DMS 273 treated with DMSO at 0.1 percent for 48 hours (cell line): ENCODE measurements at places on chromosomes 16 and 17.

DNA sequence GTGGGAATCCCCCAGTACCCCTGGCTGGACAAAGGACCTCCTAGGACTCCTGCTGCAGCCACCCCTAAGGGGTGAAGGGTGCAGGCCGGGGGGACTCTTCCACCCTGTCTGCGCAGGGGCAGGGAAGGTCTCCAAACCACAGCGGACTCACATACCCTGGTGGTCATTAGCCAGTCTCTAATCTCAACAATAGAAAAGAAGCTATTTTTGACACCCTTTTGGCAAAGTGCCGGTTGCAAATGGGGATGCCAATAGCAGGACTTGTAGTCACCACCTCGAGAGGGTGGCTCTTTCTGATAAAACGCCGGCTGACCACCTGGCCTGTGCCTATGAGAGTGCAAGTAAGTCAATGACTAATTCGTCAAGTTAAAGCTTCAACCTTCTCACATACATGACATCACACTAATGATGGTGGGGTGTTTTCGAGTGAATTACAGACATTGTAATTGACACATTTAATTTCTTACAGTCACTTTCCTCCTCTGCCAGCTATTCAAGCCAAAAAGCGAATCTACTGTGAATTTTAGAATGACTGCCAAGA lies 23.1 kb upstream of the DNAH17 start:
- no peak for DNase-seq

GRCh38 chr16:29876594-29877249 lies 13.7 kb upstream of the CDIPT start:
- no peak for DNase-seq

DNA sequence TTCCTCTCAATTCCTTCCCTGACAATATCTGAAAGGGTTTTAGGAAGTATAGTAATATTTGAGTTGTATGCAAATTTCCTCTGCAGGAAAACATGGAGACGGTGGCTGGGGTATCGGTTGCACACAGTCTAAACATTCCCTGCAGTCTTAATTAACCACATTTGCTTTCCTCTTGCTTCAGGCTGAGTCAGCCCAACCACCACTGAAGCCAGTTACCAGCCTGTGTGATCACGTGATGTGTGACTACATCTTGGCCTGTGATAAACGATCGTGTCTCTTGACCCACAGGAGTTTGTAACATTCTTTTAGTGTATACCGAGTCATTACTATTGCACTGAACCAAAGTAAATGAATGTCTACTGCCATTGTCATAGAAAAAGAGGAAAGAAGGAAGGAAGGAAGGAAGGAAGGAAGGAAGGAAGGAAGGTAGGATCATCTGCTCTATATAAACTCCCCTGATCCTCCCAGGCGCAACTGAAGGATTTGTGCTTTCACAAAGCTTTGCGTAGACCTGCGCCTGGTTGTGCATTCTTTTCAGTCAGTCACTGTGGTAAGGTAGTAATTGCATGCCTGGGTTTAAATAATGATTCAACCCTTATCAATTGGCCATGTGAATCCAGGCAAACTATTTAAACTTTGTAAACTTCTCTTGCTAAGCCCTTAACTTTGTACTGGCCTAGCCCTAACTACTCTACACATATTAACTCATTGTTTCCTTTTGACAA lies 280.6 kb upstream of the SALL1 start:
- peak; percentile 14 for DNase-seq

- no peak for DNase-seq
These were observed 15.5 kb upstream of the SPNS2 start for GRCh38 chr17:4483012-4483840.

DNA sequence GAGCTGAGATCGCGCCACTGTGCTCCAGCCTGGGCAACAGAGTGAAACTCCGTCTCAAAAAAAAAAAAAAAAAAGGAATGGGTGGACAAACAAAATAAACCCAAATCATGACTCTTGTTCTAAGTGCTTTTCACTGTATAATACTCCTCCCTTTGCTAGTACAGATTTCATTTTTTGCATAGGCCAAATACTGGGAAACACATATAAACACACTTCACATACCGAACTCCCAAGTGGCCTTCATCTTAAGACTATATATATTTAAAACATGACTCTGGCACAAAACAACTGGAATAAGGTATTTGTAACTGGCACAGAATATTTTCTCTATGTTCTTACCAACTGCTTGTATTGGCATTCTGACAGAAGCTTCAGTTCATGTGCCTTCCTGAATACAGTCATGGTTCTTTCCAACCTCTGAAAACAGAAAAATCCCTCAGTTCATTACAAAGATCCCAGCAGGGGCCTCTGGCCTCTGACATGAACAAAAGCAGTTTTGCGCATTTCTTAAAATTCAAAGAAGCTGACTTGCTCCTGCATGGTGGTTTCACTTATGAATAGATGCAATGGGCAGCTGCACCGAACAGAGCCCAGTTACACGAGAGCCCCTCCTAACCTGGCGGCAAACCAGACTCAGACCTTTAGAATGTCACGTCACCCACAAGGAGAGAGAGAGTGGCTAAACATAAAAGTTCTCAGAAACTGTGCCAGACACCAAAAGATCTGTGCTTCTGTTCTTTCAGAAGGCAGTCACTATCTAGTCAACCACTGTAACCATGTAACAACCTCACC lies 19.1 kb upstream of the COPRS start:
- no peak for DNase-seq

- no peak for DNase-seq
These were observed 6.6 kb upstream of the NR1D1 start for GRCh38 chr17:40106760-40107521.

- no peak for DNase-seq
These were observed 60.3 kb upstream of the CORO6 start for GRCh38 chr17:29682987-29683386.

DNA sequence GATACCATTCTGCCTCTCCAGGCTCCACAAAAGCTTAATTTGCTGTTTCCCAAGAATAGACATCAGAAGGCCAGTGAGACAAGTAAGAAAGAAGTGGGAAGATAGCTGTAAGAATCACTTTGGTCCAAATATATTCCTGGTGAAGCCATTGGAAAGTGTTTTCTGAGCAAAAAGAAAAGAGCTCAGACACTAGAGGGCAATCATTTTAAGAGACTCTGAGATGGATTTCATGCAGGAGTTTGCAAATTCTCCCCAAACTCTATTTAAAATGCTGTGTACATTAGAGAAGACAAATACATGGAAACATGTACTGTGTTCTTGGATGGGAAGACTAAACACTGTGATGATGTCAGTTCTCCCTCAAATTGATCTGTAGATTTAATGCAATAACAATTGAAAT lies 8.0 kb upstream of the SLC6A2 start:
- no peak for DNase-seq

GRCh38 chr16:5479926-5480325 lies 382.3 kb upstream of the EEF2KMT start:
- DNase-seq: no peak

- DNase-seq: no peak
These were observed 85.1 kb downstream of the SLC39A11 start for GRCh38 chr17:73007407-73007806.

- no peak for DNase-seq
These were observed 1.3 kb upstream of the CDK5R1 start for GRCh38 chr17:32485261-32486110.

- no peak for DNase-seq
These were observed 6.2 kb downstream of the SLC12A3 start for GRCh38 chr16:56871172-56871593.

GRCh38 chr16:81130126-81130525 lies 33.9 kb upstream of the GCSH start:
- DNase-seq: no peak

- no peak for DNase-seq
These were observed 50.7 kb downstream of the TANGO6 start for GRCh38 chr16:68893710-68894705.

DNA sequence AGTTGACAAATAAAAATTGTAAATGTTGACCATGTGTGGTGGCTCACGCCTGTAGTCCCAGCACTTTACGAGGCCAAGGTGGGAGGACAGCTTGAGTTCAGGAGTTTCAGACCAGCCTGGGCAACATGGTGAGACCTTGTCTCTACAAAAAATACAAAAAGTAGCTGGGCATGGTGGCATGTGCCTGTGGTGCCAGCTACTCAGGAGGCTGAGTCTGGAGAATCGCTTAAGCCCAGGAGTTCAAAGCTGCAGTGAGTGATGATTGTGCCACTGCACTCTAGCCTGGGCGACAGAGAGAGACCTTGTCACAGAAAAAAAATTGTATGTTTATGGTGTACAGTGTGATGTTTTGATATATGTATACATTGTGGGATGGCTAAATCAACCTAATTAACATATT lies 119.6 kb downstream of the NPIPB5 start:
- DNase-seq: no peak

DNA sequence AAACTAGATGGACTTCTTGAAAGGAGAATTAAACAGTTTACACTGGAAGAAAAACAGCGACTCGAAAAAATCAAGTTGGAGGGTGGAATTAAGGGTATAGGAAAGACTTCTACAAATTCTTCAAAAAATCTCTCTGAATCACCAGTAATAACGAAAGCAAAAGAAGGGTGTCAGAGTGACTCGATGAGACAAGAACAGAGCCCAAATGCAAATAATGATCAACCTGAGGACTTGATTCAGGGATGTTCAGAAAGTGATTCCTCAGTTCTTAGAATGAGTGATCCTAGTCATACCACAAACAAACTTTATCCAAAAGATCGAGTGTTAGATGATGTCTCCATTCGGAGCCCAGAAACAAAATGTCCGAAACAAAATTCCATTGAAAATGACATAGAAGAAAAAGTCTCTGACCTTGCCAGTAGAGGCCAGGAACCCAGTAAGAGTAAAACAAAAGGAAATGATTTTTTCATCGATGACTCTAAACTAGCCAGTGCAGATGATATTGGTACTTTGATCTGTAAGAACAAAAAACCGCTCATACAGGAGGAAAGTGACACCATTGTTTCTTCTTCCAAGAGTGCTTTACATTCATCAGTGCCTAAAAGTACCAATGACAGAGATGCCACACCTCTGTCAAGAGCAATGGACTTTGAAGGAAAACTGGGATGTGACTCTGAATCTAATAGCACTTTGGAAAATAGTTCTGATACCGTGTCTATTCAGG lies 85.0 kb downstream of the C17orf58 start:
- no peak for DNase-seq

DNA sequence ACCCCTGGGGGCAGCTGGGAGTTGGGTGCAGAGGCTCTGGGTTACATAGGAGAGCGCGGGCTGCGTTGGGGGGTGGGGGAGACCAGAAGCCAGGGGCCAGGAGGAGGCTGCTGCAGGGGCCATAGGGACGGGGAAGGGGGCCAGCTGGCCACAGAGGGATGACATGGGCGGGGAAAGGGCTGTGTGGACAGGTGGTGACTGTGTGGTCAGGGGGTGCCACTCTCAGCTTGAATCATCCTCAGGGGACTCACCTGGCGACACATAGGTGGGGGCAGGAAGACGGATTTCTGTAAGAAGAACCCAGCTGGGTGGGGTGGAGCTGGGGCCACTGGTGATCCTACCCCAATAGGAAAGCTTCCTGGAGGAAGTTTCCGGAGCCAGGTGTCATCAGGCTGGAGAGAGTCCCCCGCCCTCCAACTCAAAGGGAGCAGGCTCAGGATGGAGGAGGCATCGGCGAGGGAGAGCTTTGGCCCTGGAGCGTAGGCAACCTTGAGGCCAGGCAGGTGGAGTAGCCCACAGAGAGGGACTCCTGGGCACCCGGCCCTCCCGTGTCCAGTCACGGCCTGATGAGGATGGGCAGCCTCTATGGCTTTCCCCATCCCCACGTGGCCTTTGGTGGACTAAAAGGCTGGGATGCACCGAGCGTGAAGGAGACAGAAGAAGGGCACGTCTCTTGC lies 1.2 kb downstream of the TRPV3 start:
- no peak for DNase-seq

GRCh38 chr16:79466111-79466510 lies 134.4 kb downstream of the MAF start:
- no peak for DNase-seq

- no peak for DNase-seq
These were observed 26.2 kb upstream of the NGFR start for GRCh38 chr17:49468811-49469385.

- DNase-seq: no peak
These were observed 51.0 kb downstream of the TIMM22 start for GRCh38 chr17:1047879-1048470.

DNA sequence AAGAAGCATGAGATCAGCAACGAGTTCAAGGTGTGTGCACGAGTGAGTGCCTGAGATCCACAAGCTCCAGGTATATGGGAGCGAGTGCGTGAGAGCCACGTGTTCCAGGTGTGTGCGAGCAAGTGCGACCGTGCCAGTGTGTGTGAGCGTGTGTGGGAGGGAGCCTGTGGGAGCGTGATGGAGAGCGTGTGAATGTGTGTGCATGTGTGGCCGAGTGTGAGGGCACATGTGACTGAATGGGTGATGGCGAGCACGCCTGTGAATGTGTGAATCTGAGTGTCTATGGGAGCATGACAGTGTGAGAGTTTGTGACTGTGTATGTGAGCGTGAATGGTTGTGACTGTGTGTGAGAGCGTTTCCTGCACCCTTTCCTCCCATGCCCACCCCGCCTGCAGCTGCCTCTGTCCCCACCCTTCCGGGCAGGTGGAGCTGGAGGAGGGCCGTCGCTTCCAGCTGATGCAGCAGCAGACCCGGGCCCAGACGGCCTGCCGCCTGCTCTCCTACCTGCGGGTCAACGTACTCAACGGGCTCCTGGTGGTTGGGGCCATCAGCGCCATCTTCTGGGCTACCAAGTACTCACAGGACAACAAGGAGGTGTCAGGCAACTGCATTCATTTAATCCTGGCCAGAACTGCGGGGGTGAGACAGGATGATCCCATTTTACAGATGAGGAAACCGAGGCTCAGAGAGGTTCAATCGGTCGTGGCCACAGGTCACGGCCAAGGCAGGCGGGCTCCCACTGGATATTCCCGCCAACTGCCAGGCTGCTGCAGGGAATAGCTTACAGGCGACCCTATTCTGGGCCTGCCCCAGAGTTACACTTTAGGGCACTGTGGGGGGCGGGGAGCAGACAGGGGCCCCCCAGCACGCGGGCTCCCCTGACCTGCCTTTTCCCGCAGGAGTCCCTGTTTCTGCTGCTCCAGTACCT lies 3.7 kb downstream of the TMC8 start:
- no peak for DNase-seq

DNA sequence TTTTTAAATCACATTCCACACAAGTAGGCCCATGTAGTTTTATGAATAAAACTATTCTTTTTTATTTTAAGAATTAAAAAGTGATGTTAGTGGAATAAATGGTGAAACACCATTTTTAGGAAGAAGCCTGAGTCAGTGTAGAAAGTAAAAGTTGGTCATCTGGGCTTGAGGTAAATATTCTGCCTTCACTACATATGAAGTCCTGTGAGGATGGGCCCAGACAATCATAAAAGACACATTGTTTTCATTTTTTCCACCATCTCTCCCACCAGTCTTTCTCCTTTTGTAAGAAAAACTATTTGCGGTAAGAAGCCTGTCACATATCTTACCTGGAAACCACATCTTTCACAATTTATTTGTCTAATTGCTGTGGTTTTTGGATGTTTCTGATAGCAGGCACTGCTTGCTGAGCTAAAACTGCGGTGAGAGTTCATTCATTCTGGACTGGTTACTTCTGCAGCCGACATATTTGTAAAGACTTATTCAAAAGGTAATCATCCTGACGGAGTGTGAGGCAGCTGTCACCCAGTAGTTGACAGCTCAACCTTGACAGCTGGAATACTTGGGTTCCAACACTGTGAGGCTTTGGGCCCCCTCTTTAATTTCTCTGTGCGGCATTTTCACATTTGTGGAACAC lies 10.6 kb upstream of the RFFL start:
- no peak for DNase-seq

- DNase-seq: no peak
These were observed 6.5 kb downstream of the NUP93 start for GRCh38 chr16:56736476-56736875.
